ENCODE measurements at places on chromosomes 13 and 19. TPM values are rescaled to one million over a fixed set of nuclear protein-coding genes. Genes with fewer than 3 reads are reported as not detected.

DNA sequence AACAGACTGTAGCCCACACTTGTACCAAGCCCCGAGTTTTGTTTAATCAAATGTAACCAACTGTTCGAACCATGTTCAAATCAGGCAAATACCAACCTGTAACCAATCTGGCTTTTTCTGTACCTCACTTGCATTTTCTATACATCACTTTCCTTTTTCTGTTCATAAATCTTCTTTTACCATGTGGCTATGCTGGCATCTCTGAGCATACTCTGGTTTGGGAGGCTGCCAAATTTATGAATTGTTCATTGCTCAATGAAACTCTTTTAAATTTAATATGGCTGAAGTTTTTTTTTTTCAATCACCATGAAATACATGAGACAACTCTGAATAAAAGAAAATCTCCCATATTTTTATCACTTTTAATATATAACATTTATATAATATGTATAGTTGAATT lies 256.1 kb downstream of the SLITRK6 start:
- peaks cover 5% of the 10 kb centered on the region for H3K4me1 ChIP-seq
- H3K4me3 ChIP-seq = no peak overlapping the region
- no peaks in the 10 kb centered on the region for H3K27me3 ChIP-seq

DNA sequence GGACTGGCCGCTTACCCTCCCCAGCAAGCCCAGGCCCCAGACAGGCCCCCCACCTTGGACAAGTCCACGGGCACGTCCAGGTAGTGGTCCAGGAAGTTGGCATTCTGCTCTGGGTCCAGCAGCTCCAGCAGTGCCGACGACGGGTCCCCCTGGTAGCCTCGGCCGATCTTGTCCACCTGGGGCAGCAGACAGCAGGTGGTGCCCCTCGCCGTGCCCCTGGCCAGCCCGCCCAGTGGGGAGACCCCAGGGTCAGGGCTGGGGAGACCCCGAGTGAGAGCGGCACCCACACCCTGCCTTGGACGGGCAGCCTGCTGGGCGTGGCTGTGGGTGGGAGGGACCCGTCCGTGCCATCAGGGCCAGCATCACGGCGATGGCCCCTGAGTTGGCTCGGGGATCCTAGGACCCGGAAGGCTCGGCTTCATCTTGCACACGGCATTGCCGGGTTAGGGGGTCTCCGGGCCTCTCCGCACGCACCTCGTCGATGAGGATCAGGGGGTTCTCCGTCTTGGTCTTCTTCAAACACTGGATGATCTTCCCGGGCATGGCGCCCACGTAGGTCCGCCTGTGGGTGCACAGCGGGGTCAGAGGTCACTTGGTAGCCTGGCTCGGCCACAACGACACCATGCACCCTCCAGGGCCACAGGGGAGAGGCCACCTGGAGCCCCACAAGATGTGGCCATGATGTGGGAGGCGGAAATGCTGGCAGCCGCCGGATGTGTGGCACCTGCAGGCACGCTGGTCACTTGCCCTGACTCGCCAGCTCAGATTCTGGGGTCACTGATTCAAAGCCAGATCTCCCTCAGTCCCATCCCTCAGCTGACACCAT lies 6.3 kb downstream of the RPL36 start:
- H3K27me3 ChIP-seq = no peaks in the 10 kb centered on the region
- H3K4me1 ChIP-seq = peaks cover 11% of the 10 kb centered on the region
- H3K27ac ChIP-seq = no peak overlapping the region
- H3K4me3 ChIP-seq = no peak overlapping the region

- peak within 1 kb of the TSS; percentile 90 for H3K4me3 ChIP-seq
- peaks cover 67% of the 10 kb centered on the region for H3K4me1 ChIP-seq
- H3K27me3 ChIP-seq = no peaks in the 10 kb centered on the region
- peaks cover 12% of the 10 kb centered on the region for H3K36me3 ChIP-seq
These were observed at the start of gene ZFP36 for GRCh38 chr19:39406656-39407409. ZFP36 (plus strand) TSS chr19:39406847; CDS start chr19:39406905, 58 bp downstream.

The IFI30 gene
- total RNA-seq = 1.7 TPM

The PSMC4 gene
- 75.2 TPM for total RNA-seq

The ADGRE3 gene
- total RNA-seq = not detected

The DDX49 gene
- 47.0 TPM for total RNA-seq

The RXFP2 gene
- not detected for total RNA-seq
